ENCODE measurements at places on chromosomes 12 and 14.

GRCh38 chr14:50044042-50044651 is 72.2 kb downstream of the VCPKMT start:
- no peak for DNase-seq

- DNase-seq, result no peak
Measured at GRCh38 chr14:76201162-76201561, 49.4 kb downstream of the GPATCH2L start.

DNA sequence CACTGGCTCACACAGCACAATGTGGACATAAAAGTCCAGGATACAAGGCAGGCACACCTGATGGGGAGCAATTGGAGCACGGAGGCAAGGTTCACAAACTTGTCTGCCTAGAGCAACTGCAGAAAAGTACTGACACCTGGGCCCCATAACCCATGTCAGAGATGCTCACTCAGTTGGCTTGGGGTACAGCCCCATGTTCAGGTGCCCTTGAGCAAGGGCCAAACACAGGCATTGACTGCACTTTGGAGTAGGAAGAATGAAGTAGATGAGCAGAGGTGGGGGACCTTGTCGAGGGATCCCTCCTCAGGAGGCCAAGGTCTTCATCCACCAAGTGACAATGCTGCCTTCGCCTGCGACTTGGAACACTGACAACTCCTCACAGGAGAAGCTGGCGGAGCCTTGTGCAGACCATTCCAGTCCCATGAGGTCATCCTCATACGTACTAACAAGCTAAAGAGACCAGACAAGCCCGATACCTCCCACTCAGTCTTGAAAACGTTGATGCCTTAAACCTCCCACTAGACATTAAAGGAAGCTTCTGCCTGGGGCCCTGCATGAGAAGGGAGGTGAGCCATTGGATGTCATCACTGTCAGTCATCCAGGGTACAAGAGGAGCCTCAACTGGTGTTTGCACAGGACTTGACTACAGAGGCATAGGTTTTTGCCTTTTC is 42.5 kb upstream of the C14orf180 start:
- DNase-seq, result no peak

- no peak for DNase-seq
Measured at GRCh38 chr12:123900871-123901376, 71.7 kb downstream of the CCDC92 start.

- no peak for DNase-seq
Measured at GRCh38 chr12:14473707-14474287, 93.9 kb downstream of the PLBD1 start.

GRCh38 chr14:69674546-69675244 is 63.3 kb downstream of the SUSD6 start:
- DNase-seq, result no peak

DNA sequence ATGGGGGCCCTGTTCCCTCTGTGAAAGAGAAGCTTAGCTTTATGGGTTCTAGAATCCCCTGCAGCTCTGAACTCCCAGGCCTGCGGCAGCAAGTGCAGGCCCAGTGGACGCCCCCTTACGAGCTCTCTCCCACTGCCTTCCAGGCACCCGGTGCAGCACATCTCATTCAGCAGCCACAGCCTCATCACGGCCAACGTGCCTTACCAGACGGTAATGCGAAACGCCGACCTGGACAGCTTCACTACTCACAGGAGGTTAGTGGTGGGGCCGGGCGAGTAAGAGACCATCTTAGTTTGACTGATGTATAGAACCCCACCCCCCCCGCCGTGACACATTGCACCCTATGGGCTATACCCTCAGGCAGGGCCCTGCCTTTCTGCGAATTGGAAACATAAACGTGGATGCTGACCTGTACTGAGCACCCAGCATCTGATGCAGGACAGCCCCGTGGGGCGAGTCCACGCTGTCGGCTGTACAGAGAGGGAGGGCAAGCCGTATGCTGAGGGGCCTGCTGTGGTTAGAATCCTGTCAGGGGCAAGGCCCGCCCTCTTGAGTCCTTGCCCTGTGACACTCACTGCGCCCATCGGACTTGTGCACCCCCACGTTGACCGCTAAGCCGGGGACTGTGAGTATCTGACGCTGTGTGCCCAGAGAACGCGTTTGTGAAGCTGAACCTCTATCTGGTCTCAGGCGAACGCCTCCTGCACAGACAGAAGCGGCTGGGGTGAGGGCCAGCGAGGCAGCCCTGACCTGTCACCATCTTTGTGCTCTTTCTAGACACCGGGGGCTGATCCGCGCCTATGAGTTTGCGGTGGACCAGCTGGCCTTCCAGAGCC is 71.7 kb downstream of the TESC start:
- DNase-seq, result no peak

GRCh38 chr12:11879306-11879705 is 191.4 kb upstream of the BCL2L14 start:
- no peak for DNase-seq

- no peak for DNase-seq
Measured at GRCh38 chr14:62209287-62209899, 447.2 kb downstream of the SNAPC1 start.

DNA sequence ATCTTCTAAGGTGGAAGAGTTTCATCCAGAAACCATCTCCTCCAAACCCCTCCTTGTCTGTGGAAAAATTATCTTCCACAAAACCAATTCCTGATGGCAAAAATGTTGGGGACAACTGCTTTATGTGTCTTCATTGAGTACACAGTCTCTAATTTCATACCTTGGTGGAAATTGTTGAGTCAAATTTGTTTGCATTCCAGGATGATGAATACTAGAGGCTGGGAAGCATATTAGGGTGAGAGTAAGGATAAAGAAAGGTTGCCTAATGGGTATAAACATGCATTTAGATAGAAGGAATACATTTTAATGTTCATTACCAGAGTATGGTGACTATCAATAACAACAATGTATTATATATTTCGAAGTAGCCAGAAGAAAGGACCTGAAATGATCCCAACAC is 98.2 kb downstream of the C12orf42 start:
- no peak for DNase-seq

Measured in NCI-H1092 (cell line).